A549 treated with DMSO at 1 μM for 4 hours (cell line): ENCODE measurements at places on chromosomes 5 and 9. TPM values are rescaled to one million over a fixed set of nuclear protein-coding genes. Genes with fewer than 3 reads are reported as not detected.

DRD1 gene
- total RNA-seq, result 0.77 to 1.3 TPM (median 0.95 TPM) in 5 replicates

COL5A1 gene
- total RNA-seq, result 37.9 to 62.3 TPM (median 51.6 TPM) in 5 replicates

CATSPER3 gene
- 0.17 to 0.63 TPM (median 0.47 TPM) in 5 replicates for total RNA-seq

SOHLH1 gene
- not detected in 5 replicates for total RNA-seq

SH2D3C gene
- 0.07 to 0.17 TPM (median 0.16 TPM) in 4 of 5 replicates, not detected in the other for total RNA-seq
